ENCODE measurements at places on chromosomes 1 and 21.
A peak's percentile ranks its signal among the peaks of the same experiment; 100 is the strongest.

DNA sequence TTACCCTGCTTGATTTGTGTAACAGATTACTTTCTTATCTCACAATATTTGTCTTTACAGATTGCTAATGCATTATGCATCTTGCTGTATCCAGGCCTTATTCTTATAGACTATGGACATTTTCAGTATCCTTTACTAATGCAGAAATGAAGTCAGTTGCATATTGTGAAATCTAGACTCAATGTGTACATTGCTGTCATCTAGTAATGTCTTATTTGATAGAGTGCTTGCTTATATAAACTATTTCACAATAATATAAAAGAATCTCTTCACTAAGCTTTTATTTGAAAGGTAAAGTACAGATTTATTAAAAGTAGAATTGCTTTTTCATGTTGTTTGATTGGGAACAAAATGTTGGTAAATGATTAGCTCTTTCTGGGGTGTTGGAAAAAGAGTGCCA lies 39.6 kb downstream of the ALG6 start:
- no peak for DNase-seq

DNA sequence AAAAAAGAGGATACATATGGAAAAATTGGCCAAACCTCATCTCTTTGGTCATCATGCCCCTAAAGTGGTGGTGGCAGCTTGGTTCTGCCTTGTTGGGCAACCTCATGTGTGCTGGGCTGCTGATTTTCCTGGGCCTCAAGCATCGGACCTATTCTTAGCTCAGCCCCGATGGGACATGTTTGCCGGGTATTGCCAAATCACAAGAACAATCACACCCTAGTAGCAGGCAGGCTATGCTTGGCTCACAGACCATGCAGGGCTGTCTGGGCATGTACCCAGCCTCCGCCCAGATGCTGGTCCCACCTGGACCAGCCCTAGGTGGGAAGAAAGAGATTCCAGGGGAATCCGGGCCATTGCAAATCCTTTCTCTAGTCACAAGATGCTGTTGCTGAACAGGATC lies 189.4 kb upstream of the FGGY start:
- no peak for DNase-seq

GRCh38 chr1:113269168-113269963 lies 120.9 kb upstream of the MAGI3 start:
- no peak for DNase-seq

DNA sequence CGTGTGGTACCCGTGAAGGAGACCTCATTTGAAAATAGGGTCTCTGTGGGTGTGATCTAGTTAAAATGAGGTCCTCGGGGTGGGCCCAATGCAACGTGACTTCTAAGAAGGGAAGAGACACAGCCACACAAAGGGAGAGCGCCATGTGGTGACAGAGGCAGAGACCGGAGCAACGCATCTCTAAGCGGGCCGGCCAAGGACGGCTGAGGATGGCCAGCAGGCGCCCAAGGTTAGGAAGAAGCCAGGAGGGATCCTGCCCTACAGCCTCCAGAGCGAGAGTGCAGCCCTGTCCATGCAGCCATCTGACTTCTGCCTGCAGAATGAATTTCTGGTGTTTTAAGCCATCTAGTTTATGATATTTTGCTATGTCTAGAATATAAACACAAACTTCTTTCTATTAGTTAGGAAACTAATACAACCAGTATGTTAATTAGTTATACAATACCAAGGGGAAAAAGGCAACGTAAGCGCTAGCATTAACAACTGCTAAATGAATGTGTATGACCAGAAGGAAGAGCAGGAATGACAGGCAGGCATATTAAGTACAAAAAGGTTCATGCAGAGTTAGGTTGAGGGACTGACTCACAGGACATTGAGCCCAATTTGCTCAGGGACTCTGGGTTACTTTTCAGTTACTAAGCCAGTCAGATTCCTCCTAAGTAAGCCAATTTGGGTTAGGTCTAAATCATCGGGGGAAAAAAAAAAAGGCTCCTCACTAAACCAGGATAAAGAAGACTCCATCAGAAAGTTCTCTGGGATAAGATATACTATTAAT lies 4.1 kb downstream of the CEP104 start:
- DNase-seq: no peak

GRCh38 chr1:158053276-158053675 lies 59.8 kb downstream of the KIRREL1 start:
- no peak for DNase-seq

DNA sequence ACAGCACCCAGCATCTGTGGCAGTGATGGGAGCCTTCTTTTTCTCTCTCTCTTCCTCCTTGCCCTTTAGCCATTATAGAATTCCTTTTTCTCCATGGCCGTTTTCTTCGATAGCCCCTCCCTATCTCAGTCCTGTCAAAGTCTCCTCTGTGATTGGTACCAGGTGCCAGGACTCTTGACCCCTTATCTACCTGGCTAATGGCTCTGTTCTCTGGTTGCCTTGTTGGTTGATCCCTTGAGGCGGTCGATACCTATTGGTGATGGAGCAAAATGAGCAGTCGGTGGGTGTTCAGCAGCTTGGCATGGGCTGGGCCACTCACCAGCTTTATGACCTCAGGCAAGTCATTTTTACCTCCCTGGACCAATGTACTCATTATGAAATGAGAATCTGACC lies 2.0 kb downstream of the ATF3 start:
- no peak for DNase-seq

DNA sequence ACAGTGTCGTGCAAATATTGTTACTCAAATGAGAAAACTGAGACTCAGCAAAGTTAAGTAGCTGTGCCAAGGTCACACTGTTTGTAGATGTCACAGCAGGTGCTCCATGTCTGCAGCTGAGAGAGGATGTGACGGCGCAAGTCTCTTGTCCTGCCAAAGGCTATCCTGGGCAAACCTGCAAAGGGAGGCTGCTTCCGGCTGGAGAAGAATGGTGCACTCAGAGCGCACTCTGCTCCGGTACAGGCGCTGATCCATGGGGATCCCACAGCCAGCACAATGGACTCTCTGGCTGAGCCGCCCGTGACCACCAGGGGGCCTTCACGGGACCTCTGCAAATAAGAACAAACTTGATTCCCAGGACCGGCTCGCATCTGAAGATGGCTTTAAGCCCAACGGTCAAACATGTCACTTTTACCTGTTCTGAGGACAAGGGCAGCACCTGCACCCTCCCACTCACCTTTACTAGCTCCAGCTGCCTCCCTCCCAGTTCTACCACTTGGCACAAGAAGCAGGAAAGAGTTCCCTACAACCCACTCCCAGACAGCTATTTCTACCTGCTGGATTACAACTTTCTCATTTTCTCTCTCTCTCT lies 21.9 kb downstream of the RD3 start:
- DNase-seq: peak; percentile 66

DNA sequence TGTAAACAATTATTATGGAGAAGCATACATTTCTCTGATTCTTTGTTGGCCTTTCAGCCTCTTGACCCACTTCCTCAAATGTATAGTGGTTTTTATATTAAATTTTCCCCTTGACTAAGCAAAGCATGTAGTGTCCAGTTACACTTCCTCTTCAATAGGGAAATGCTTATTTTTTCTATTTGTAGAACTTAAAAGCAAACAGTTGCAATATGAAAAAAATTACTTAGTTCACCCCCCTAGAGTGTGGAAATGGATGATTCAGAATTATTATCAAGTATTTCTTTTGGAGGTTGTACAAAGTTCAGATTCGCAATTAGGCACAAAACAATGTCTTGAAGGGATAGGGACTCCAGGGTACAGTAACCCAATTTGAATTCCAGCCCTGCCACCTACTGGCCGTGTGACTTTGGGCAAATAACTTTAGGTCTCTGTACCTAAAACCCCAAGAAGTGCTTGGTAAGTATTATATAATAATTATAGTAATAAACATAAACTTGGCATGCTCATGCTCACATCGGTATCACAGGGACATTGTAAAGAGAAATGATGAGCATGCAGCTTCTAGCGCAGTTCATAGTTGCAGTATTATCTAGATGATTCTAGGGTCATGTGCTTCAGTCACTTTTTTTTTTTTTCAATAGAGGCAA lies 28.6 kb upstream of the IFNGR2 start:
- no peak for DNase-seq

DNA sequence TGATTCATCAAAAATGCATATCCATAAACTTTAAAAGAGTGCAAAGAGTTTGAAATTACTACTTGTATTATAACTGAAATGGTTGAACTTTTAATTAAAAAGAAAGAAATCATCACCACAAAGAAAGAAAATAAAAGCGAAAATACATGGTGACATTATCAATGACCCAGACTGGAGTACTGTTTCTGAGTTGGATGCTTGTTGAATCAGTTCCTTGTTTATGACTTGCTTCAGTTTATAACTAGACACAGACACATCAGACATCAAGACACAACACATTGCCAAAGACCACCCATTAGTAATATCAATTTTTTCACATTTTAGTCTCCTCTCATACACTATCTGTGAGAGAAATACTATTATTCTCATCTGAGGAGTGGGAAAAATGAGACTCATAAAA lies 293.0 kb downstream of the MRPL39 start:
- no peak for DNase-seq

Data from muscle of arm (tissue), 14 donors.